Dermis blood vessel endothelial cell (primary cell): ENCODE measurements at places on chromosomes 11 and 22. TPM values are rescaled to one million over a fixed set of nuclear protein-coding genes. Genes with fewer than 3 reads are reported as not detected.
A peak's percentile ranks its signal among the peaks of the same experiment; 100 is the strongest.

GRCh38 chr22:38973289-38974169, 8.6 kb upstream of the APOBEC3B start:
- peak; percentile 65 for DNase-seq

DNA sequence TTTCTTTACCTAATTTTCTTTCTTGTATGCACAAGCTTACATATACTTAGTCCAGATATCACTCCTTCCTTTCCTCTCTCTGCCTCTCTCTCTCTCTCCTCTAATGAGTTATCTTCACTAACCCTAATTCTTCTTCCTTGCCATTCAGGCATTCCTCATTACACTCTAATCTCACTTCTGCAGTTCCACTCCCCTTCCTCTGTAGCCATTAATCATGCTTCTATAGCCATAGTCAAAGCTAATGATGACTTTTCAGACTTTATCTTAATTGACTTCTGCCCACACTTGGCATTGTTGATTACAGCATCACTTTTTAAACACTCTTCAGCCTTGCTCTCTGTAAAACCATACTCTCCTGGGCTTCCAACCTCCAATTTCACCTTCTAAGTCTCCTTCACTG, 35.3 kb upstream of the SC5D start:
- no peak for DNase-seq

DNA sequence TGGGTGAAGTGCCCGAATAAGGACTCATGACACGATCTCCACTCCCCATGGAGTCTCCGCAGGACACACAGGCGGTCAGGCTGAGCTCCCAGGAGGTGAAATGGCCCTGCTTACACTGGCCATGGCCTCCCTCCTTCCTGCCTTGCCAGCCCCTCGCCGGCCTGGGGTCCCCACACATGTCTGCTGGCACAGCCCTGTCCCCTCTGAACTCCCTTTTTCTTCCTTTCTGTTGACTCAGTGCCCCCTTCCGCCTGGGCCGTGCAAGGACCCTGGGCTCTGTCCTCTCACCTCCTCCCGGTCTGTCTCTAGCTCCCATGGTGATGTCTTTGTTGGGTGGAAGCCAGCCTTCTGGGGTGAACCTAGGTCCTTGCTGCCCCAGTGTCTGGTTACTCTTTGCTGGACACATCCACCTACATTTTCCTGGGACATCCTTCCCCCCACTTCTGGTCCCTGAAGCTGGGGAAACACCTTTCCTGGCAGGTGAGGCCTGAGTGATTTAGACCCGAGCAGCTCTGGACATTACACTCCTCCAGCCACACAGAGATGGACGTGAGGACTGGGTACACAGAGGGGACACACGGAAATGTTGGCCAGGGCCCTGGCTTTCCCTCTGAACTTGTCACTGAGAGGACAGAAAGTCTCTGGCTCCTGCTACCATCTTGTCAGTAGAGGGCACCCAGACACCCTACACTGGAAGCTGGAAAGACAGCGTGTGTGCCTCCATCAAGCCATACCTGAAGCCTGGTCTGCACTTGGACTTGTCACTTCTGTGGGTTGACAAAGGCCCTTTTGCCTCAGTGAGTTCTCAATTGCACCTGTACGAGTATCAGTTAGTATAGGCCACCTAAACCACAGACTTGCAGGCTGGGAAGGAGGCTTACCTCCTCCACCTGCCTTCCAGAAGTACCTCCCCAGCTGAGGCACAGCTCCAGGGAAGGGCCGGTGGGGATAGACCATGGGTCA, 864.3 kb downstream of the TBC1D22A start:
- no peak for DNase-seq

DNA sequence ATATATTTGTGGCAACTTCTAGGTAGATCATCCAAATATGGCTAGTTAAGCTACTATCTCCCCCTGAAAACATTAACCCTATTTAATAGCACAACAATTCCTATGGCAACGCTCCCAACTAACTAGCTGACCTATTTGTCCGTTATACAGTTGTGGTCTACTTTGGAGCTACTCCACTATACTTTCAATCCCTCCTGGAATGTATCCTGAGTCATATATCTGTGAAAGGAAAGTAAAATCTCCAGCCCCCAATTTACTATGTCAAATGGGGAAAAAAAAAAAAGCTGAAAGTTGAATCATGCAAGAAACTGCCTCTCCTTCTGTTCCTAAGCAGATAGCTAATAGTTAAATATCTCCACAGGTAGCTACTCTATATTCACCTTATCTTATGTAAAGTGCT, 128.5 kb downstream of the CD44 start:
- no peak for DNase-seq

- peak; percentile 55 for DNase-seq
These were observed 14.8 kb downstream of the APLNR start for GRCh38 chr11:57222239-57222638.

Gene BTBD18
- total RNA-seq: not detected in 2 replicates

Gene RAG1
- total RNA-seq: 1.0 and 1.3 TPM in 2 replicates
